CD14-positive monocyte (primary cell): ENCODE measurements at places on chromosomes 5 and 9. TPM values are rescaled to one million over a fixed set of nuclear protein-coding genes. Genes with fewer than 3 reads are reported as not detected.

Gene SLC6A7
- not detected for polyA plus RNA-seq

Gene PCDHA4
- polyA plus RNA-seq = not detected in 2 replicates

Gene MROH2B
- polyA plus RNA-seq = not detected

Gene SURF6
- polyA plus RNA-seq = 2.9 TPM

Gene OTULINL
- 92.9 TPM for polyA plus RNA-seq

Gene OR1Q1
- not detected for polyA plus RNA-seq

Gene SECISBP2
- 25.9 and 51.4 TPM in 2 replicates for polyA plus RNA-seq

Gene HK3
- 174 TPM for polyA plus RNA-seq

Gene FGF18
- not detected for polyA plus RNA-seq

Gene ANKRD20A1
- polyA plus RNA-seq = not detected in 2 replicates

Gene PRR16
- polyA plus RNA-seq = 0.74 TPM

Gene CXCL14
- 0.12 TPM for polyA plus RNA-seq

Gene STING1
- 115 TPM for polyA plus RNA-seq

Gene CBY3
- not detected in 2 replicates for polyA plus RNA-seq

Gene NR2F1-AS1
- polyA plus RNA-seq = not detected

Gene C9orf153
- not detected for polyA plus RNA-seq

Gene GFI1B
- polyA plus RNA-seq = 0.39 and 0.93 TPM in 2 replicates

Gene CORO2A
- polyA plus RNA-seq = 0.88 and 1.2 TPM in 2 replicates

Gene CCDC127
- polyA plus RNA-seq = 0.85 TPM

Gene ROPN1L
- polyA plus RNA-seq = 1.9 TPM

Gene SLC36A3
- not detected for polyA plus RNA-seq

Gene PFN3
- not detected for polyA plus RNA-seq

Gene LRRC19
- polyA plus RNA-seq = not detected in 2 replicates

Gene PGM5
- 1.1 TPM for polyA plus RNA-seq

Gene PAEP
- polyA plus RNA-seq = not detected

Gene SLC45A2
- polyA plus RNA-seq = not detected

Gene ZNF189
- 0.72 TPM for polyA plus RNA-seq

Gene HAVCR1
- polyA plus RNA-seq = not detected

Gene FAM200C
- 0.08 TPM for polyA plus RNA-seq

Gene ANKRD18B
- not detected for polyA plus RNA-seq

Gene GADD45G
- polyA plus RNA-seq = 1.1 TPM

Gene INSL6
- not detected for polyA plus RNA-seq

Gene SPINK6
- polyA plus RNA-seq = not detected

Gene CD72
- 5.3 and 6.8 TPM in 2 replicates for polyA plus RNA-seq

Gene PLPP7
- polyA plus RNA-seq = 3.1 TPM
